Dermis microvascular lymphatic vessel endothelial cell (primary cell): ENCODE measurements at places on chromosomes 7 and 10. TPM values are rescaled to one million over a fixed set of nuclear protein-coding genes. Genes with fewer than 3 reads are reported as not detected.

CTAGE8 gene
- under 0.01 and 0.13 TPM in 2 replicates for total RNA-seq

TET1 gene
- total RNA-seq = 0.39 and 0.89 TPM in 2 replicates

FUOM gene
- 23.4 and 24.0 TPM in 2 replicates for total RNA-seq

OR6V1 gene
- not detected in 2 replicates for total RNA-seq

ABCC2 gene
- total RNA-seq = 0.39 and 0.51 TPM in 2 replicates

PPP1R9A gene
- total RNA-seq = 9.6 and 12.1 TPM in 2 replicates

DRGX gene
- total RNA-seq = not detected in 2 replicates

ABLIM1 gene
- 40.6 and 50.2 TPM in 2 replicates for total RNA-seq

MALSU1 gene
- total RNA-seq = 50.7 and 54.2 TPM in 2 replicates

DDX56 gene
- 25.0 and 54.0 TPM in 2 replicates for total RNA-seq

WIPF3 gene
- total RNA-seq = not detected in 2 replicates

SMIM30 gene
- total RNA-seq = 47.1 and 48.0 TPM in 2 replicates

TAF5 gene
- 4.4 TPM in 2 replicates for total RNA-seq

SDHAF3 gene
- 1.8 and 2.2 TPM in 2 replicates for total RNA-seq

ZNF488 gene
- 0.13 TPM in 2 replicates for total RNA-seq

CEP55 gene
- 11.6 and 37.1 TPM in 2 replicates for total RNA-seq

SCIN gene
- total RNA-seq = 0.13 TPM in 2 replicates

PRF1 gene
- total RNA-seq = not detected in 2 replicates

KCNH2 gene
- 0.13 TPM in 1 of 2 replicates, not detected in the other for total RNA-seq

GCK gene
- 0.26 and 0.38 TPM in 2 replicates for total RNA-seq
